IPS DF 6.9 (cell line): ENCODE measurements at places on chromosomes 3 and 15.

GRCh38 chr15:84391191-84391590, 155.6 kb downstream of the GOLGA6L4 start:
- H3K27ac ChIP-seq, result no peak overlapping the region
- no peak overlapping the region for H3K4me3 ChIP-seq
- H3K27me3 ChIP-seq, result no peaks in the 10 kb centered on the region
- H3K36me3 ChIP-seq, result no peaks in the 10 kb centered on the region

- no peaks in the 10 kb centered on the region for H3K36me3 ChIP-seq
- no peak overlapping the region for H3K27ac ChIP-seq
- no peaks in the 10 kb centered on the region for H3K27me3 ChIP-seq
- H3K4me1 ChIP-seq, result no peaks in the 10 kb centered on the region
Measured at GRCh38 chr3:106573605-106574004, 704.8 kb upstream of the CBLB start.

DNA sequence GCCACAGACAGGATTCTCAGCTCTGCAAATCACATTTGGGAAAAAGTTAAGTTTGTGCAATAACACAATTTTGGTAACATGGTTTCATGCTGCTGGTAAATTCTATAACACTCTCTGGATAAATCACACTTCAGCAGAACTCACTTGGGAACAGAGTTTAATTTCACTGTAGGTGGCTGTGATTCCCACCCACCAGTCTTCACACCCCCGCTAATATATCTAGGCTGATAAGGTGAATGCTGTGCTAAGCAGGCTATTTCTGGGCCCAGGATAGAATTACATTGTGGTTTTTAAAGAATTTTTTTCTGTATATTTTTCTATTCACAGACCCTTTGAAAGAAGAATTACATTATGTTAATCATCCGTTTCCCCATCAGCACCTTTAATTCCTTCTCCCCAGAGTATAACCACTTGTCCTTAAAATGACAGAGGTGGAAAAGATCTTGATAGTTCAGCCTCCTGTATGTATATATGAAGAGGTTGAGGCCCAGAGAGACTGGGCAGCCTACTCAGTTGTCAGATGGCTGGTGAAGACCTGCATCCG, 22.9 kb downstream of the MAP2K1 start:
- H3K4me1 ChIP-seq, result peaks cover 3% of the 10 kb centered on the region; the same call in 1 of the 2 replicates
- no peak for DNase-seq
- no peak overlapping the region for H3K4me3 ChIP-seq
- no peaks in the 10 kb centered on the region for H3K36me3 ChIP-seq
- no peak overlapping the region for H3K27ac ChIP-seq

DNA sequence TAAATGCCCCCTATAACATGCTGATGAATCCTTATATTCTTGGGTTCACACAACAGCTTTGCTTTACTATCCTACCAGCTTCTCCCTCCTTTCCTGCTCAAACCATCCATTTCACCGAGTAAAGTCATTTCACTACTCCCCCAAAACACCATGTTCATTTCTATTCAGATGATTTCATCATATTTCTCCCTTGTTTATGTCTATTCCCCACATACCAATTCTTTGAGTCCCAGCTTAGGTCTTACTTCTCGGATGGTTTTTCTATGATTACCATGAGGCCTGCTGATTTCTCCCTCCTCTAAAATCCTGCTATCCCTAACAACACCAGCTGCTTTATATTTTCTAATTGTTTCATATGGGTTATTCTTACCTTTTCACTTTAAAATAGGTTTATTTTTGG, 231.4 kb downstream of the TIGIT start:
- DNase-seq, result no peak
- no peak overlapping the region for H3K4me3 ChIP-seq
- H3K4me1 ChIP-seq, result no peaks in the 10 kb centered on the region
- H3K36me3 ChIP-seq, result no peaks in the 10 kb centered on the region
- H3K27ac ChIP-seq, result no peak overlapping the region

DNA sequence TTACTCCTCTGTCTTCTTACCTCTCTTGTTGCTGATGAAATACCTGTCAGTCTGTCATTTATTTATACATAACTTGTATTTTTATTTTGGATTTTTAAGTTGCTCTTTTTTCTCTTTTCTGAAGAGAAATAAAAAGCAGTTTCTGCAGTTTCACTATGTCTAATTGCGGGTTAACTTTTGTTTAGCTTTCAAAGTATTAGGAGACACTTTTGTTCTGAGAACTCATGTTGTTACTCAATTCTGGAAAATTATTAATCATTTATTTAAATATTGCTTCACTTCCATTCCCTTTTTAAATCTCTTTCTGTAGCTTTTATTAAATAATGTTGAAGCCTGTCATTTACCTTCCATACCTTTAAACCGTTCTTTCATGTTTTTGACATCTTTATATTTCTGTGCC, 29.2 kb downstream of the MYLK start:
- DNase-seq, result no peak
- no peaks in the 10 kb centered on the region for H3K36me3 ChIP-seq
- H3K4me1 ChIP-seq, result no peaks in the 10 kb centered on the region
- H3K27ac ChIP-seq, result no peak overlapping the region
- no peaks in the 10 kb centered on the region; the same call in 1 of the 2 replicates for H3K27me3 ChIP-seq
